ENCODE measurements at places on chromosomes 16 and 17.

GRCh38 chr16:50769-51591 is 2.4 kb downstream of the POLR3K start:
- no peak for DNase-seq

DNA sequence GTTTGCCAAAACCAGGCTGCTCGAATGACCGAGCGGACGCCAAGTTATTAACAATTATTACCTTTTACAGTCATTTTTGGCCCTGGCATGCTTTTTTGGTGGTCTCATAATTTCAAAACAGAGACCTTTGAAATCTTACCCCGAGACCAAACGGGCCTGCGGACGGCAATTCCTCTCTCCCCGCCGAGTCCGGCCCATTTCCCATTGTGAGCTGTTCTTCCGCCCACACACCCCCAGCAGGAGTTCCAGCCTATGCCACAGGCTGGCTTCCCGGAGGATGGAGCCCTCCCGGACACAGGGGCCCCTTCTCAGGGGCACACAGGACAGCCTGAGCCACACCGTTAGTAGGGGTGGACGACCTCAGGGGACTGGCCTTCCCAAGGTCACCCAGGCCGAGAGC is 130.7 kb downstream of the C16orf95 start:
- no peak for DNase-seq

GRCh38 chr17:51029142-51029541 is 91.5 kb downstream of the SPAG9 start:
- no peak for DNase-seq

GRCh38 chr17:8382880-8383142 is 182 bp downstream of the RPL26 start:
- no peak for DNase-seq

- no peak for DNase-seq
Observed at GRCh38 chr17:64007838-64008282, 9.7 kb downstream of the PRR29 start.

GRCh38 chr16:4733211-4733742 is 794 bp downstream of the ANKS3 start:
- DNase-seq = no peak

GRCh38 chr16:27088216-27088615 is 21.5 kb downstream of the C16orf82 start:
- DNase-seq = no peak

DNA sequence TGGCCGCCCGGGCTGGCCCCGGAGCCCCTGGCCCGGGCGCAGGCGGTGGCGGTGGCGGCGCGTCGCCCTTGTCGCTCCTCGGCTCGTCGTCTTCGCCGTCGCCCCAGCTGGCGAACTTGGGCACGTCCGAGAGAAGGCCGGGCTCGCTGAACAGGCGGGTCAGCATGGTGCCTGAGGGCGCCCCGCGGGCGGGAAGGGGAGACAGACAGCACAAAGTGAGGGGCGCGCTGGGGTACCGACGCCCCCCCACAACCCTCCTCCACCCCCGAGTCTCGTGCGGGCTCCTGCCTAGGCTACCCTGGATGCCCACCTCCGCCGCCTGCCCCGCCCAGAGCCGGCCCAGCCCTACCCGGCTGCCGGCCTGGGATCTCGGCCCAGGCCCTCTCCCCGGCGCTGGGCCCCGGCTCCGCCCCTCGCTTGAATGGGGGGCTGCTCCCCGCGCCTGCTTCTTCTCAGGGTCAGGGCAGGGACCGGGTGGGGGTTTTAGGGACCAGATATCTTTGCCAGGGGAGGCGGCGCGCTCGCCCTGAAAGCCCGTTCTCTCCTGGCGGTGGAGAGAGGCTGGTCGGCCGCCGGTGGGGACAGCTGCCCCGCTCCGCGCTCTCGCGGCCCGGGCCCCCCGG is 1.2 kb downstream of the NEUROD2 start:
- no peak for DNase-seq

GRCh38 chr16:30766206-30766932 is 4.2 kb downstream of the RNF40 start:
- no peak for DNase-seq

- DNase-seq = peak; percentile 48
Observed at GRCh38 chr16:71883168-71883848, 674 bp downstream of the ZNF821 start.

- DNase-seq = no peak
Observed at GRCh38 chr17:40993084-40993483, 880 bp downstream of the KRTAP3-3 start.

GRCh38 chr17:30134551-30134950 is 17.9 kb downstream of the NSRP1 start:
- DNase-seq = no peak

DNA sequence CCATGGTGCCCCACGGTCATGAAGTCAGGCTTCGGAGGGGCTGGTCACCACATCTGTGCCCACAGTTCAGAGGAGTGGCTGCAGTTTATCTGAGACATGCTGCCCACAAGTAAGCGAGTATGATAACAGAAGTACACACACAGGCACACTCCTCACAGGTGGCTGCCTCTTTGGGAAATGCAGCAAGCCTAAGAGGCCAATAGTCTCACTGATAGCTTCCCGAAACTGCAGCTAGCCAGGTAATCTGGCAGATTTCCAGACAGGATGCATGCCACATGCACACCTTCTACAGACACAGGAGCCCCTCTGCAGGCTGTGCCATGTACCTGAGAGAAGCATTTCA is 12.6 kb upstream of the GFOD2 start:
- no peak for DNase-seq

DNA sequence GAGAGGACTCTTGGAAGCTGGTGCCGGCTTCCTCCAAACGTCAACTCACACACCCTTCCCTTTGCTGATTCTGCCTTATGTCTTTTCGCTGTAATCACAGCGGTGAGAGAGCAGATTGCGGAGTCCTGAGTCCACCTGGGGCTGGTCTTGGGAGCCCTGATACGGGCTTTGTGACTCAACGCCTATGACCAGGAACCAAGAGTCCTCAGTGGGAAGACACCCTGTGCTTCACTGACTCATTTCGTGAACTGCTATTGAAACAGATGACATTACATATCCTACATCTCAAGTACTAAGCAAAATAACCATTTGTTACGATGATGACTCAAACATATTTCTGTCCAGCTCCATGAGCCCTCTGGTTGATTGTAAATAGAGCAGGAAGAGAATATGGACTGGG is 90.7 kb upstream of the CREBBP start:
- no peak for DNase-seq

DNA sequence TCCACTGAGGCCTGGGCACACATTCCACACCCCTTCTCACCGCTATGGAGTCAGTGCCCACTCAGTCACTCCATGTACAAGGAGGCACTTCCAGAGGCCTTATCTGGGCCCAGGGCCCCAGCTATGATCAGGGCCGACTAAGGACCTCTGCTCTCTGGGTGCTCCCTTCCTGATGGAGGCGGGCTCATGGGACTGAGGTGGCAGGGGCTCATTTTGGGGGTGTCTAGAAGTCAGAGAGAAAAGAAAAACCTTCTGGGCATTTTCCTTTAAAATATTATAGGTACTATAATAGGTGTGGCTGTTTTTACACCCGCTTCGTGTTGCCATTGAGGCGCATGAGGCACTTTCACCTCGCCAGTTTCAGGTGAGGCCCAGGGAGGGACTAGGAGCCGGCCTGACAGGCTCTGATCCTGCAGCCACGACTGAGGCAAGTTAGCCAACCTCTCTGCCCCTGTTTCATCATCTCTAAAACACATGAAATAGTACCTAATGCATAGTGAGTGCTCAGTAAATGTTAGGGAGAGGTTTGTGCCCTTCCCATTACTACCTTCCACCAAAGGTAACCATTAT is 14.4 kb downstream of the B9D1 start:
- DNase-seq = no peak

DNA sequence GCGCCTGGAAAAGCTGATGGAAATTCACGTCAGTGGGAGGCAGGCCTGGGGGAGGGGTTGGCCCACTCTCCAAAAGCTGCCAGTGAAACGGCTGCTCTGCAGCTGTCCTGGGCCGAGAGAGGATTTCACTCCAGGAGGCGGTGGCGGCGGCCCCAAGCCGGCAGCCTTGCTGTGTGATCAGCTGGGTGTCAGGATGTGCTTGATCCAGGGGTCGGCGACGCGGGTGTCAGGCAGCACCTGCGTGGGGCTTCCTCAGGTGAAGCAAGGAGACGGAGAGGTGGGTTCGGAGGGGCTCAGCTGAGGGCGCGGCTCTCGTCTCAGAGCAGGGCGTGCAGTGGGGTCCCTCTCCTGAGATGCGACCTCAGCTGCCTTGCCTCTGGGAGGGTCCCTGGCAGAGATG is 7.0 kb downstream of the CBFA2T3 start:
- DNase-seq = no peak

DNA sequence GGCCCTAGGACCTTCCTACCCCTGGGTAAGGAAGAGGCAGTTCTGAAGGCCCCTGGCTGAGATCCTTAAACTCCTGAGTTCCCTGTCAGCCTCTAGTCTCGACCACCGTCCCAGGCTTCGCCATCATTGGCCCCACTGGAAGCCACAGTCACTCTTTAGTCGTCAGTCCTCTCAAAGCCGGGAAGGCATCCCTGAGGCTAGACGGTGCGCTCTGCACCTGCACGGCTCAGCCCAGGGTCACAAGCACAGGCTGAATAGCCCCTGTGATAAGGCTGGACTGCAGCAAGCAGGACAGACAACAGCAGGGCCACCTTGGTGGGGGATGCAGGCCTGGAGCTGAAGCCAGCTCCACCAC is 3.3 kb upstream of the HEXIM1 start:
- no peak for DNase-seq

DNA sequence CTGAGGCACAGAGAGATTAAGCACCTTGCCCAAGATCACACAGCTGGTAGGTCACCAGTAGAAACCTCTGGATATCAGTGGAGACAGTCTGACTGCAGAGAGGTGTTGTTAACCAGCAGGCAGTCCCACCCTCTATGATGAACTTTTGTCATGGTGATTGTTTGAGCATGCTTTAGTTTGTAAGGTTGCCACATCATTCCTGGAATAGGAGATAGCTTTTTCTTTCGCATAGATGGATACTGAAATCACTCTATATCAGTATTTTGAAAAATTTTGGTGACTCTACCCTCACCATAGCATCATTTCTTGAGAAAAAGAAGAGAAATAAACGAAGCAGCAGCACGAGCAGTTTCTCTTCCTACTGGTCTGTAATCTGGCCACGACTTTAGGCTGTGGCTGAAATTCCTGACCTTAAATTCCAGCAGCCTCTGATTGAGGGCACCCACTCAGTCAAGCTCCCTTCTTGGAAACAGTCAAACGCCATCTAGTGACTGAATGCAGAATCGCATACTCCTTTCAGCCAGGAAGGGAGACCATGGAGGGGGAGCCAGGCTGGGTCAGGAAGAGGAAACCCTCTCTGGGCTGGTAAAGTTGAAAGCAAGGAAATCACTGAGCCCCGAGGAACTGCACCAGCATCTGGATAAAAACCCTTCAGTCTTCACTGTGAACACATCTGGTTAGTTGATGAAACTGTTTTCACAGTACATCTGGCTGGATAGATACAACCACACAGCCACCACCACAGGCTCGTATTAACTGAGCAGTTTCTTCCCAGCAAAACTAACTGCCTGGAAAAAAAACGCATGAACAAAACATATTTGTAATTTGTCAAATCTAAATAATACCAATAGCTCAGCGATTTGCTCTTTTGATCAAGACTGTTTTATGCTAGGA is 108.5 kb upstream of the XYLT1 start:
- DNase-seq = peak; percentile 40

GRCh38 chr16:774086-775001 is 13.8 kb downstream of the MSLN start:
- no peak for DNase-seq

GRCh38 chr17:67800495-67800928 is 24.8 kb upstream of the BPTF start:
- peak; percentile 30 for DNase-seq

- no peak for DNase-seq
Observed at GRCh38 chr16:24085666-24086065, 170.5 kb upstream of the CACNG3 start.

GRCh38 chr16:85330694-85331188 is 218.5 kb upstream of the CIBAR2 start:
- no peak for DNase-seq

- DNase-seq = no peak
Observed at GRCh38 chr16:53626811-53627210, 76.8 kb downstream of the RPGRIP1L start.

DNA sequence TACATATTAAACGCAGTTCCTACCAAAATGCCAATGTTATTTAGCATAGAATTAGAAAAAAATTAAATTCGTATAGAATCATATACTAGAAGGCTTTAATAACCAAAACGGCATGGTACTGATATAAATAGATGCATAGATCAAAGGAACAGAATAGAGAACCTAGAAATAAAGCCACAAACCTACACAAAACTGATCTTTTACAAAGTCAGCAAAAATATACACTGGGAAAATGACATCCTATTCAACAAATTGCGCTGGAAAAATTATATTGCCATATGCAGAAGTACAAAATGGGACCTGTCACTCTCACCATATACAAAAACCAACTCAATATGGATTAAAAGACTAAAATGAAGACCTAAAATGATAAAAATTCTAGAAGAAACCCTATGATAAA is 1882.6 kb downstream of the TP53TG3F start:
- DNase-seq = no peak

GRCh38 chr17:82788206-82789001 is 36.5 kb downstream of the TBCD start:
- no peak for DNase-seq

GRCh38 chr16:65601781-65602180 is 479.9 kb upstream of the CDH11 start:
- no peak for DNase-seq

GRCh38 chr17:1147664-1148063 is 32.1 kb downstream of the ABR start:
- peak; percentile 84 for DNase-seq

DNA sequence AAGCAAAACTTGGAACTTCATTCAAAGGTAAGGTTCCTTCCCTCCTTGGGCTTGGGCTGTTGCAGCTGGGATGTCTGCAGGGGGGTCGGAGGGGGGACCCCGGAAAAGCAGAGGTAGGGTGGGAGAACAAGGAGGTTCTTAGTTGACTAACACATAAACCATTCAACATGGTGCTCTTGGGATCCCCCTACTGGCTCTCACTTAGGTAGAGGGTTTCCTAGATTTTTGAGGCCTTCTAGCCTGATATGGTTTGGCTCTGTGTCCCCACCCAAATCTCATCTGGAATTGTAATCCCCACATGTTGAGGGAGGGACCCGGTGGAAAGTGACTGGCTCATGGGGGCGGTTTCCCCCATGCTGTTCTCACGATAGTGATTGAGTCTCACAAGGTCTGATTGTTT is 93.9 kb downstream of the RGS9 start:
- no peak for DNase-seq

DNA sequence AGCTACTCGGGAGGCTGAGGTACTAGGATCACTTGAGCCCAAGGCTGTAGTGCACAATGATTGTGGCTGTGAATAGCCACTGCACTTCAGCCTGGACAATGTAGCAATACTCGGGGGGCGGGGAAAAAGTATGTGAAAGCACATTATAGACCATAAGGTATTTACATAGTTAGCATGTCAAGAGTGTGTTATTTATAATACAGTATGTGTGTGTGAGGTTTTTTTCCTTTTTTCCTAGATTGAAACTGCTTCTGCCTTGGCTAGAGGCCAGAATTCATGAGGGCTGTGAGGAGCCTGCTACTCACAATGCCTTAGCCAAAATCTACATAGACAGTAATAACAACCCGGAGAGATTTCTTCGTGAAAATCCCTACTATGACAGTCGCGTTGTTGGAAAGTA is 30.5 kb downstream of the PTRH2 start:
- no peak for DNase-seq

GRCh38 chr17:65519462-65519861 is 42.0 kb downstream of the AXIN2 start:
- no peak for DNase-seq

GRCh38 chr17:73281928-73282327 is 20.2 kb upstream of the CPSF4L start:
- no peak for DNase-seq

Measured in head of caudate nucleus (tissue), 42 donors.